ENCODE measurements at places on chromosomes 12 and 14. TPM values are rescaled to one million over a fixed set of nuclear protein-coding genes. Genes with fewer than 3 reads are reported as not detected.

Gene ARG2
- 4.4 TPM for total RNA-seq

Gene KLRB1
- total RNA-seq = 1.7 TPM

Gene ST8SIA1
- total RNA-seq = 23.8 TPM

DNA sequence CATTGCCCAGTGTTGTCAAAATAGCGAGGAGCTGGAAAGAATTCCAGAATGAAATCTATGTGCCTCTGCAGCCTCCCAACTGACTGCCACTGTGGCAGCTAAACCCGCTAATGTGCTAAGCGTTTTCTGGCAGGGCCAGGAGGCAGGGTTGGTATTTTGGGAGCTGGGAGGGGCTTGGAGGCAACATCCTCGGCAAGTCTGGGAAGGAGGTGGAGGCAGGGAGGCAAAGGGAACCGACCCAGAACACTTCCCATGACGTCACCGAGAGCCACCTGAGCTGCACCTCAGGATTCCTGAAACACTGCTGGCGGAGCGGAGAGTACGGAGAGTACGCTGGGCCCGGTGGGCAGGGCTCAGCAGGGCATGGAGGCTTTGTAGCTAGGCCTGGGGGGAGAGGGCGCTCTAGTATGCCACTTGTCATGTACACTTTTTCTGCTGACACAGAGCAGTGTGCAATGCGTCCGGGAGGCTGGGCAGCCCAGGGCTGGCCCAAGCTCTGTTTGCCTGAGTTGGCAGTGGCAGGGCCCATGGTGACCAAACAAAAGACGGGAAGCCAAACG is 81.5 kb downstream of the DPF3 start:
- DNase-seq = no peak

GRCh38 chr12:13905794-13906193 is 75.6 kb downstream of the GRIN2B start:
- DNase-seq = no peak

DNA sequence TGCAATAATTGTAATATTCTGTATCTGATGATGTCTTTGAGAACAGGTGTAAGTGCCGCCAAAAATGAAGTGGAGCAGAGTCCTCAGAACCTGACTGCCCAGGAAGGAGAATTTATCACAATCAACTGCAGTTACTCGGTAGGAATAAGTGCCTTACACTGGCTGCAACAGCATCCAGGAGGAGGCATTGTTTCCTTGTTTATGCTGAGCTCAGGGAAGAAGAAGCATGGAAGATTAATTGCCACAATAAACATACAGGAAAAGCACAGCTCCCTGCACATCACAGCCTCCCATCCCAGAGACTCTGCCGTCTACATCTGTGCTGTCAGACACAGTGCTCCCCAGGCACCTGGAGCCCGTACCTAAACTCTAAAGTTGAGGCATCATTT is 268.7 kb downstream of the DAD1 start:
- no peak for DNase-seq

DNA sequence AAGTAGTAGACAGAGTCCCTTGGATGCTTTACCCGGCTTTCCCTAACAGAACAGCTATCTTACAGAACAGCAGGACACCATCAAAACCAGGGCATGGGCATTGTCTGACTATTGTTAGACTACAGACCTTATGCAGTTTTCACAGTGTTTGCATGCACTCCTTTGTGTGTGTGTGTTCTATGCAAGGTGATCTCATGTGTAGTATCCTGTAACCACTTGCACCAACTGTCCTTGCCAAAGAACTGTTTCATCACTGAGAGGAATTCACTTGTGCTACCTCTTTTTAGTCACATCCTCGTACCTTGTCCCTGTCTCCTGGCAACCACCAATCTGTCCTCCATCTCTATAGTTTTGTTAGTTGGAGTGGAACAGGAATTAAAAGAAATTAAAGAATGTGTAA is 183.6 kb upstream of the PZP start:
- no peak for DNase-seq

DNA sequence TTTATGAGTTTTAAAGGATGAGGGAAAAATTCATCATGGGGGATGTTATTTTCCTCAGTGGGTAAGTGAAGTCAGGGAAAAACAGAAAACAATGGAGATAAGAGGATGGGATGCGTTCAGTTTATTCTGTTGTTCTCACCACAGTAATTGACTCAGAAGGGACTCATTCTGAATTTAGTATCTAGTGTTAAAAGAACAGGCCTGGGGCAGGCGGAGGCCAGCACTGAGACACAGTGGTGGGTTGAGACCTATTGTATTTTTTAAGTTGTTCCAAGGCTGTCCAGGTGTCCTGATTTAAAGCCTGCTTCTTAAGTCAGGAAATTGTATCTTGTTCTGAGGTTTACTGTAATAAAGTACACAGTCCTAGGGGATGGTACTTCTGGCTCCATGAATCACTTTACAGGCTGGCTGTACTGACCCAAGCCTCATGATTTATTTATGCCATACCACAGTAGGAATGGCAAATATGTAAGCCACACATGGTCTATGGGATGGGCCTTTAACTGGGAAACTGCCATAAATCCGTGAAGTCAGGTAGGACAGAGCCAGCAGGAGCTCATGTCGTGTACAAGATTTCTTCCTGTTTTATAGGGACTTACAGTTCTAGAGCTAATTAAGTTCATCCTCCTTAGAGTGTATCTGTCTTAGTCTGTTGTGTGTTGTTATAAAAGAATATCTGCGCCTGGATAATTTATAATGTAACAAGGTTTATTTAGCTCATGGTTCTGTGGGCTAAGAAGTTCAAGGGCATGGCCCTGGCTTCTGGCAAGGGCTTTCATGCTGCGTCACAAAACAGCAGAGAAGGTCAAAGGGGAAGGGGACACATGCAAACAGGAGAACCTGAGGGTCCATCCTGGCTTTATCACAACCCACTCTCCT is 244.1 kb downstream of the FBXL14 start:
- peak; percentile 50 for DNase-seq

- DNase-seq = peak; percentile 89
Measured at GRCh38 chr12:53701518-53702264, 25.6 kb downstream of the CALCOCO1 start.

DNA sequence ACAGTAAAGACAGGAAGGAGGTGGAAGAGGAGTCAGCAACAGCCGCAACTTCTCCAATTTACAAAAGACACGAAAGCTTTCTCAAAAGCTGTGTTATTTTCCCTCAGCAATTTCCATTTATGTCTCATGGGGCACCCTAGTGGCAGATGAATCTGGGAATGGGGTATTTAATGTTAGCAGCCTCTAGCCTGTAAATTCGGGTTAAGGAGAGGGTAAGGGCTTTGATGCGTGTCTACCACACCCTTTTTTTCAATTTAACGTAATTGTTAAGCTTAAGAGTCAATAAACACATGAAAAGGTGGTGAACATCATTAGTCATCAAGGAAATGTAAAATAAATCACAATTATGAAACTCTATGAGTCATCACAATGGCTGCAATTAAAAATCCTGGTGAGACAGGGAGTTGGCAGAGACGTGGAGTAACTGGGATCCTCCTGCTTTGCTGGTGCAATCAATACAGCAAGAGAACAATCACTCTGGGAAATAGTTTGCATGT is 986.4 kb downstream of the AACS start:
- DNase-seq = no peak

DNA sequence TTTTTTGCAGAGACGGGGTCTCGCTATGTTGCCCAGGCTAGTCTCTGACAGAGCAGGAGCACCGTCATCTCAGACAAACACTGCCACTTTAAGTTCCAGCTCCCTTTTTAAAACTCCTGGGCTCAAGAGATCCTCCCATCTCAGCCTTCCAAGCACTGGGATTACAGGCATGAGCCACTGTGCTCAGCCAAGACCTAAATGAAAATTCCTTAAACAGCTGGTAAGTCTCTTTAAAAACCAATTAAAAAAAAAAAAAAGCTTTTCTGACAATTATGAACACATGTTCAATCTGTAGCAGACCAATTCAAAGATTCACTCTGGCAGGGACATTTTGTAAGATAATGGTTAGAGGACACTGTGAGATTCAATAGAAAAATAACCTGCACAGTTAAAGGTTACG is 77.8 kb downstream of the HECTD4 start:
- no peak for DNase-seq

GRCh38 chr14:89013698-89014568 is 189.5 kb downstream of the TTC8 start:
- DNase-seq = no peak

GRCh38 chr12:11509326-11509725 is 114.0 kb upstream of the PRB2 start:
- DNase-seq = no peak

- no peak for DNase-seq
Measured at GRCh38 chr12:89280833-89281538, 71.3 kb downstream of the DUSP6 start.

DNA sequence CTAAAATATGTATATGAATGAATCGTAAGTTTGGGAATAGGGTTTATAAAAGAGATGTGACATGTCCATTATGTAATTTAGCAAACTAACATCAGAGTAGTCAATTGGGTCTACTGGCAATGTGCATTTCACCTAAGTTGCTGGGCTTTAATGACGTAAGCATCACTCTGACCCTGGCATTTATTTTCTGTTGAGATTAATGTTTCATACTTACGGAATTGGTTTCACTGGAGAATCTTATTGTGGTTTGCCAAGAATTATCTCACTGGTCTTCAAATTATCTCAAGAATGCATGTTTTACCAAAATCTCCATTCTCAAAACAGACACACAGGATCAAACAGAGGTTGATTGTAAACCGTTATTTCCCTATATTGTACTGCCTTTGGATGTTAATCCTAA is 437.1 kb downstream of the NPAS3 start:
- DNase-seq = no peak

DNA sequence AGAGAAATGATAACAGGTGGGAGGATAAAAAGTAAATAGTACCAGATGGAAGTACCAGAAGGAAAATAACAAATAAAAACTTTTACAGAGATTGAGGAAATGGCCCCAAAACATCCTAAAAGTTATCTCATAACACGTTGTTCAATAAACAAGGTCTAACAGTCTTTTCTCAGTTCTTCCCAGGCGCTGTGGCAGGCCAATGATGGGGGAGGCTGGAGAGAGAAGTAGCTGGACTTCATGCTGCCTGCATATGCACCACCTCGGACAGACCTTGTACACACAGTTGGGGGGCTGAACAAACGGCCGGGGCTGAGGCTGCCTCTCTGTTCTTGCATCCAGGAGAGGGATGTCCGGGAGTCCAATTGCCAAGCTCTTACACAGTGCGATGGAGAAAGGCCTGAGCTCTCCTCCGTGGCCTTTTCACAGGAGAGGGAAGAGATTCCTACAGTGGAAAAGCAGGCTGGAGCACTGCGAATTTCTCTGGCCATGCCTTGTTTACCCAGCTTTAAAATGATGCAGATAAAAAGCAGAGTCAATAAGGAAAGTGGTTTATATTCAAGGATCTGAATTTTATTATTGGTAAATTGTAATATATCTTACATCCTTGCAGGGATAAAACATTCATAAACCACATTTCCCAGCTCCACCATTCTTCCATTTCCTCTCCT is 109.8 kb downstream of the PHLDA1 start:
- DNase-seq = peak; percentile 35

DNA sequence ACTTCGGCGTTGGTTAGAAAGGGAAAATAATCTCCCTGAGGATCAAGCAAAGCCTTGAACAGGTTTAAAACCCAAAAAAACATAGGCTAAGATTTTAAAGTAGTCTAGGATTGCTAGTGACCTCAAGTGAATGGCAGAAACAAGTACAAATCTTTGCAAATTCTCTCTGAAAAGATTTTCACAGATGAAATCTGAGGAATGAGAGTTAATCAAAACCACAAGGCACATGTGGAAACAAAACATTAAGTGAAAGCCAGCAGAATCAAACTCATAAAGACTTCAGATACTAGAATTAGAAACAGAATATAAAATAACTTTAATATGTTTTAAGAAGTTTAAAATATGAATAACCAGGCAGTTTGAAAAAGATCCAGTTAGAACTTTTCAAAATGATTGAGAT is 52.2 kb upstream of the CFL2 start:
- no peak for DNase-seq

DNA sequence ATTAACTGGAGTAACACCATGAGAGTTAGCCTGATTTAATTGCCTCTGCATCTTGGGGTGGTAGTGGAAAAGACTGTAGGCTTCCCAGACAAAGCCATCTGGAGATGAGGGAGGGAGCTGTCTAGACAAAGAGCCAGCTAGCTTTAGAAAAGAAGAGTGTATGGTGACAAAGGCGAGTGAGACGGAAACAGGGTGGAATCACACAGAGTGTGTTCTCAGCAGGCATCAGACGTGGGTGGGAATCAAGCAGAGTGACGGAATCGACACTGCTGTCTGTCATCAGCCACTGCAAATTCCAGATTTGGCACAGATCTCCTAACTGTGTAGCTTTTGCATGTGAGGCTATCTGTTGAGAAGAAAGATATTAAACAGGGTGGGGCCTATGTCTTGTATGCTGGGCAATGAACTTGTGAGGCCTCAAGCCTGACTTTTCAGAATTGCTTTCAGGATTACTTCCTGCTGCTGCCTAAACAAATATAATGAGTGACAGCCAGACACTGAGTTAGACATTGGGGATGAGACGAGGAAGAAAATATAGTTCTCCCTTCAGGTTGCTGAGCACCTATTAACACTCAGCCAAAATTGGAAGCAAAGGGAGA is 236.5 kb upstream of the GRIP1 start:
- DNase-seq = no peak
